ENCODE measurements at places on chromosomes 5 and 9. TPM values are rescaled to one million over a fixed set of nuclear protein-coding genes. Genes with fewer than 3 reads are reported as not detected.

TMEM232 gene
- total RNA-seq, result 5.7 TPM

DNA sequence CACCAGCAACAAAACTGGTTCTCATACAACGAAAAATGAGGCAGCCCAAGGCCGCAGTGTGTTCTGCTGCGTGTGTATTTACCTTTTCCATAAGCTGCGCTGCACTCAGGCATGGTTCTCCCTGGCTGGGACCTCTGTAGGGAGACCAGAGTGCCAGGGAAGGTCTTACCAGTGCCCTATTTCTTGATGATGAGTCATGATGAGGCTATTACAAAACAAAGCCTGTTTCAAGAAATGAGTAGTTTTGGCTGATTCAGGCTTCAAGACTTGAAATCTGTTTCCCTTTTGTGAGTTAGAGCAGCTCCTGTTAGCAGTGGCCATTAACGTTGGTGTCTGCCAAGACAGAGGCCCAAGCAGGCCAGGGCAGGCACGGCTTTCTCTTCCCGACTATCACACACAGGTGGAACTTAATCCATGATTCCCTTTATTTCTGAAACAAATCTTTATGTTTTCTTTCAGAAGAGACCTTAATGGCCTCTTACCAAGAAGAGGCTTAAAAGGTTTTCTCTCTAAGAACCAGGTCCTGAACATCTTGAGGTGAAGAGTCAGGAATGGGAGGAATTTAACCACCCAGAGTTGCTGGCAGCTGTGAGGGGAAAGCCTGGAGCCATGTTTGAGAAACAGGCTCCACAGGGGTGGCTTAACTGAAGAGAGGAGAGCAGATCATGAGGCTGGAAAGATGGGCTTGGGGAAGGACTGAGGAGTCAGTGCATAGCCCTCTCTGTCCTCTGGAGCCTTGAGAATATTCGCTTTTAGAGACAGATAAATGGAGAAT is 41.4 kb upstream of the TIFAB start:
- no peak for DNase-seq

RANBP17 gene
- total RNA-seq, result 60.8 TPM

- no peak for DNase-seq
Measured at GRCh38 chr5:68285075-68285840, 69.7 kb downstream of the PIK3R1 start.

- DNase-seq, result no peak
Measured at GRCh38 chr9:107542411-107543157, 53.0 kb upstream of the KLF4 start.

DNA sequence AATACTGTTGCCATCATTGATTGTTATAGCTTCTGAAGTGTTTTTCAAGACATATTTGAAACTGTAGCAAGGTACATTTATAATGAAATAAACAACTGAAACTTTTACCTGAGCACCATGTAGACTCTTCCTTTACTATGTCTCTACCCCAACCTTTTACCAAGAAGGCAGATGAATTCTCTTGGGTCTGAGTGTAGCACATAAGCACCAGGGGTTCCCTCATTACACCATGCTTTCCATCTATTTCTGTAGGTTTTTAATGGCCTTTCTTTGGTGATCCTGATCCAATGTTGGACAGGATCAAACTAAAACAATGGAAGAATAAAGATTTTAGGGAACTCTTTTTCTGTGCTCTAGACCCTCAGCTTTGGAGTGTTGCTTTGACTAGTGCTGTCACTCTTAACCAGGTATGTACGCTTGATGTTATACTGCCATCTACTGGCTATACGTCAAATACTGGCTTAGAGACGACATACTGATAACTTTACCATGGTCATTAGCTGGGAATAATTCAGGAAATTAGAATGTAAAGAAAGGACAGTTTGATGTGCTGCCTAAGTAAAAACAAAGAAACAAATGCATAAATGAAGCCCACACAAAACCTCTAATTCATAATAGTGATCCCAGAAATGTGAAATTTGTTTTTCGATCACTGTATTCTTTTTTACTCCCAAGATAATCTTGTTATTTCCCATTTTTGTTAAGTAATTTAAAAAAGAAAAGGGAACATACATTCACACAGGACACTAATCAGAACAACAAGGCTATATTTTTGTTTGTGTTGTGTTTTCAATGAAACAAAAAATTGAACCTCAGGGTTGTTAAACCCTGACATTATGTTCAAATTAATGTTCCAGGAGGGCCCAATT is 30.7 kb downstream of the IFNW1 start:
- DNase-seq, result no peak

PCDHGA6 gene
- 0.57 TPM for total RNA-seq

DNA sequence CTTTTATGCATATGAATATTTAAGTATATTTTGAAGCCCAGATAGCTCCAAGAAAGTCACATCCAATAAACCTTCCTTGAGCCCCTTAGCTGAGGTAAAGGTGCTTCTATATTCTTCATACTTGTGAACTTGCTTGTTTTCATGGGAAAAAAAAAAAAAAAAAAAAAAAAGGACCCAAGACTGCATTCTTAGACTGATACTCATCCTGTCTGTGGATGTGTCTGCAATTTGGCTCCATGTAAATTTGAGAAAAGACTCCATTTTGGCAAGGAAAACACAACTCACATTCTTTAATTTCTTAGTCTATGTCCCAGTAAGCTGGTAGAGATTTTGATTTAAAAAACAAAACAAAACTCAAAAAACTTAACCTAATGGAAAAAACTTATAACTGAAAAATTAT is 238.3 kb downstream of the FBXL17 start:
- DNase-seq, result no peak

DNA sequence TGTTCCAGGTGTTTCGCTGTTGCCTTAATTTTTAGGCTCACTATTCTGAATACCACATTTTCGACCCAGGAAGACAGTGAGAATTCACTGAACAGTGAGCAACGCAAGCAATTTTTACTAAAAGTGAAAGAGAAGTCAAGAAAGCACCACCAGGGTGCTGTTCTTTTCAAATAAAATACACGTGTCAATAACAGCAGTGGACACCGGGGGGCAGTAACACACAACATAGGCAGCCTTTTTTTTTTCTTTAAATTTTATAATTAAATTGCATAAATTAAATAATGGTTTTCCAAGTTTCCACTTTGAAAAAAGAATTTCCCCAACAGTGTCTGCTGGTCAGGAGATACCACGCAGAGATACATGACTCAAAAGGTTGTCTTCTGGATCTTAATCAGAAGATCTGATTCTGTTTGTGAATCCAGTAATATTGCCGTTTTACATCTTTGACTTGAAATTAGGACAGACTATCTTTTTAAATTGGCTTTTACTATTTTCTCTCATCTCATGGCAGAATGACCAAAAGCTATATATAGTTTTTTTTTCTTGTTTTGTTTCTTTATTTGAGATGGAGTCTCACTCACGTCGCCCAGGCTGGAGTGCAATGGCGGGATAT is 47.1 kb upstream of the SH3GL2 start:
- DNase-seq, result peak; percentile 63

- no peak for DNase-seq
Measured at GRCh38 chr5:171619196-171619595, 166.4 kb upstream of the SMIM23 start.

UNC13B gene
- total RNA-seq, result 29.9 TPM

FOXD4 gene
- 0.35 TPM for total RNA-seq

CKS2 gene
- 54.9 TPM for total RNA-seq

NUTM2F gene
- total RNA-seq, result 0.31 TPM

FGF1 gene
- not detected for total RNA-seq

GRCh38 chr5:57007344-57007743 is 55.4 kb upstream of the MIER3 start:
- no peak for DNase-seq

GRCh38 chr5:15823398-15823797 is 323.4 kb downstream of the FBXL7 start:
- DNase-seq, result no peak

P4HA2 gene
- total RNA-seq, result 66.9 TPM

MAPK9 gene
- 35.7 TPM for total RNA-seq

DNA sequence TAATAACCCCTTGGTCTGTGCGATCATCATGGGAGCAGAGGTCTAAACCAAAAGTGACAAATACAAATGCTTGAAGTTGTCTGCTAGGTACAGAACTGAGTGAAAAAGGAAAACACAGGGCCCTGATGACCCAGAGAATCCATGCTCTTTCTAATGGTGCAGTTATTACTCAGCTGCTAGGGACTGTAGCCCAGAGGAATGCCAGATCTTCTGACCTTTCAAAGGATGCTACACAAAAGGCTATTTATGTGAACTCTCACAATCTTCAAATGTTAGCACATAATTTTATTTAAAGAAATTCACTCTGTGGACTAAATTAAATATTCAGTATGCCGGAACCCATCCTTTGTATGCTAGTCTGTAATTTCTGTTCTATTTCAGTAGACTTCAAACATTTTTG is 79.9 kb downstream of the PRR16 start:
- DNase-seq, result no peak

DNA sequence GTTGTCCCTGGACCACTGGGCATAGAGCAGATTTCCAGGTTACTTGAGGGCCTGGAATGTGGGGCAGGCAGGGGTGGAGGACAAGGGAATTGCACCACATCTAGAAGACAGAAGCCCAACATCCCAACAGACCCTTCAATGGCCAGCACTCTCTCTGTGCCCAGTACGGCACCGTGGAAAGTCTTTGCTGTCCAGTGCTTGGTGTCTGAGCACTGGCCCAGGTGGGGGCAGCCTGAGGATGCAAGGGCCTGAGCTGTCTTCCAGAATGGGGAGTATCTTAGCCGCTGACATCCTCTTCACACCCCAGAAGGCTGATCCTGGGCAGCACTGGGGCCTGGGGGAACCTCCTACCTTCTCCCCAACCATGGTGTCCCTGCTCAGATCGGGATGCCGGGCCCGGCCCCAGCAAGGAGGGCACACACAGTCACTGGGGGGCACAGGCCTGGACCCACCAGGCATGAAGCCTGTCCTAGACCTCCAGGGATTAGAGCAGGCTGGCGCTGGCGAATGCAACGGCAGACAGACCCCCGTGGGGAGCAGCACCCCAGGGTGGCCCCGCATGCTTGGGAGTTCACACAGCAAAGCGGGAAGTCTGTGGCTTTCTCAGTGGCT is 40.6 kb upstream of the OLFM1 start:
- DNase-seq, result no peak

DNA sequence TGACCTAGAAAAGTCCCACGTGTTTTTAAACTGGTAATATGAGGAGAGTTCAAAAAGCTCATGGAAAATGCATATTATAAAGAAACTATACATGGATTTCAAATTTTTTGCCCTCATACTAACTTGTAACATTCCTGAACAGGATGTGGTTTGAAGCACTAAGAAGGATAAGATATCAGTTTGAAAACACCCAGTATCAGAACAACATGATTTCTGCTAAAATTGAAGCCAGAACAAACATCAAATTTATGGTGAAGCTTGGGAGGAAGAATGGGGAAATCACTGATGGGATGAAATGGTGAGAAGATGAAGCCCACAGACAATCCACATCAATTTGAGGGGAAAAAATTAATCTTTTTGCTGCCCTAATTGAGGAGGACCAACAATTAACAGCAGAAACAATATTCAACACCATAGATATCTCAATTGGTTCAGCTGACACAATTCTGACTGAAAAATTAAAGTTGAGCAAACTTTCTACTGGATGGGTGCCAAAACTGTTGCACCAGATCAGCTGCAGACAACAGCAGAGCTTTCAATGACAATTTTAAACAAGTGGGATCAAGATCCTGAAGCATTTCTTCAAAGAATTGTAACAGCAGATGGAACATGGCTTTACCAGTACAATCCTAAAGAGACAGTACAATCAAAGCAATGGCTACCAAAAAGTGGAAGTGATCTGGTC is 113.2 kb upstream of the SNX2 start:
- no peak for DNase-seq

DNA sequence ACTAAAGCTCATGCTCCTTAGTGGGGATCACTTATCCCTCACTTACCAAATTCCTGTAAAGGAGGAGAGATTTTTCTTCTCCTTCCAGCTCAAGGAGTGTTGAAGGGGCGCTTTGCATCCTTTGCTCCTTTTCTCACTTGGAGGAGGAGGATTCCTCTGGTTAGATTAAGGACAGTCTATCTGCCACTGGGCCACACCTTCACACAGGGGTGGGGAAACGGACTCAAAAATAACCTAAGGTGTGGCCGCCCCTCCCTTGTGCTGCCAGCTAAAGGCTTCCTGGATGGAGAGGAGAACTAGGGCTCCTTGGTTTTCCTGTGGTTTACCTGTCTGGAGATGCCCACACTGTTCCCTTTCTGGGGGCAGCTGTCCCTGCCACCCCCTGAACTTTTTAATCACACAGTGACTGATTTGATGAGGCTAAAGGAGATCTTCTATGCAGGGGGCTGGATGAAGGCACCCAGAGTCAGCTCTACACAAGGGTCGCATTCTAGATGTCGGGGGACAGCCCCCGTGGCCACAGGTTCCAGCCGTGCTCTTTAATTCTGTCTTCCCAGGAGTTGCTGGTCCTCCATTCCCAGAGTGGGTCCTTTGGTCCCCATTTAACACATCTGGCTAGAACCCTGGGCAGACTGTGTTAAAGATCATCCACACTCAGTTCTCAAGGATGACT is 14.4 kb downstream of the GLRX start:
- DNase-seq, result no peak

- DNase-seq, result no peak
Measured at GRCh38 chr9:9645006-9645405, 967.8 kb downstream of the PTPRD start.

- DNase-seq, result peak; percentile 10
Measured at GRCh38 chr5:179271428-179271734, 73.9 kb downstream of the ADAMTS2 start.

UBTD2 gene
- total RNA-seq, result 41.2 TPM

RNF208 gene
- 13.9 TPM for total RNA-seq

GRCh38 chr5:121366515-121366914 is 485.2 kb upstream of the FTMT start:
- no peak for DNase-seq

DNA sequence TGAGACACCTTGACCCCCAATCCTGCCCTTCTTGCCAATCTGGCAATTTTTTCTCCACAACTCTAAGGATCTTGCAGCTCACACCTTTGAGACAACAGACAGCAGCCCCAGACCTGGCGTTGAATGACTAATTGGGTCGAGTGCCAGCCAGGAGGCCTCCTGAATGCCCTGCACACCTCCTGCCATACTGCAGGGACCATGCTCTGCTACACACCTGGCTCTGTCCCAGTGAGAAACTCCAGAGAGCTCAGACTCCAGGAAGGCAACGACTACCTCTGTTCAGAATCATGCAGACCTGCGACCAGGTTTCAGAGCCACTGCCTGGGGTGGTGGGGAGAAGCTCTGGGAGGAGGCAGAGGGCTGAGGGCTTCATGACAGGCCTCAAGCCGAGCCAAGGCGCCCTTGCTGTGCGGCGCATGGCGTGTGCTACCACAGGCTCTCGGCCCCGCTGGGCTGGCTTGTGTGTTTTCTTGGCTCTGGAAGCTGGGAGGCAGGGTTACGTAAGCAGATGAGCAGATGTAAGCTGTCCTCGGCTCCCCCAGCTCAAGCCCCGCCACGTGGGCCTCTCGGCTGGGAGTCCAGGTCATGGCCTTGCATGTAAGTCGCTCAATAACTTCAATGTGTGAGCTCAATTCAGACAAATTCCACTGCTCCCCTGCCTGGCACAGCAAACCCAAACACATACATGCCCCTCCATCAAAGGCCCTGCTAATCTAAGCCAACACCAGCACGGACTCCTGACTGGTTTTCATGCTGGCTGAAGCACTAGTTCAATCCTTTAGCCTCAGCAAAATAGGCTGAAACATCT is 27.5 kb downstream of the B4GALT1 start:
- DNase-seq, result no peak

All from mesothelial cell of epicardium (in vitro differentiated cells).